ENCODE measurements at places on chromosomes 5 and 9.

- DNase-seq: no peak
These were observed 319.3 kb upstream of the ADAMTSL1 start for GRCh38 chr9:18154661-18155060.

- no peak for DNase-seq
These were observed 84.5 kb downstream of the ACER2 start for GRCh38 chr9:19493174-19493811.

- no peak for DNase-seq
These were observed 37.6 kb downstream of the SVEP1 start for GRCh38 chr9:110541950-110542349.

DNA sequence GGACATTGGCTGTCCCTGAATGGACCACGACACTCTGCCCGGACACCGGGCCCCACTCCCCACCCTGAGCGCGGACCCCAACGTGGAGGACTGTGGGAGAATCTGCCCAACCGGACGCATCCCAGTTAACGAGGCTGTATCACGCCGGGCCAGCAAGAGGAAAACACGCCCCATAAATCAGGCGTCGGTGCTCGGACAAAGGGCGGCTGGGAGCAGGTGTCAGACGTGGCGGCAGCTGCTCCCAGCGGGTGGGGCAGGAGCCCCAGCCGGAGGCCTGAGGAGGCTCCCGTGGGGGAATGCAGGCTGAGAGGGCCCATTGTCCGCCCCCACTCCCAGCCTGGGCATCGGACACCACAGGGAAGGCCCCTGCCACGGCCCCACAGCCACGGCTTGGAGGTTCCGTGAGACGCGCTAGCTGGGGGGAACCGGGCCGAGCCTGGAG is 19.2 kb downstream of the NOTCH1 start:
- no peak for DNase-seq

DNA sequence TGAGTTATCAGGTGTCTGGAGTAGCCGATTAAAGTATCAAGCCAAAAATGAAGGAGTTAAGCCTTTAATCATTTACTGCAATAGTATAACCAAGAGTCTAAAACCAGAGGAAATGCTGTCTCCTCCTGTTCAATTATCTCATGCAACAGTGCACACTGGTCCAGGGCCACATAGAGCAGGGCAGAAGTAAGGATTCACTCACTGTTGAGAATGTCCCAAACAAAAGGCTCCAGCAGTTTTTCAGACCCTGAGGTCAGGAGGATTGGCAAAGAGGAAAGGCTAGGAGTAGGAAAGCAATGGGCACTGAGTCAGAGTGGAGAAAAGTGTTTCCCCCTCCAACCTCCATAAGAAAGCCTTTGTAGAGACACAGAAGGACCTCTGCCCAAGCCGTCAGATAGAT is 168.2 kb downstream of the RNF180 start:
- DNase-seq: no peak
